Body of pancreas (tissue), 4 donors: ENCODE measurements at places on chromosomes 7 and 10. TPM values are rescaled to one million over a fixed set of nuclear protein-coding genes. Genes with fewer than 3 reads are reported as not detected.

Gene ZNF425
- 1.6 TPM for total RNA-seq

Gene MEOX2
- total RNA-seq: 0.66 TPM

Gene FRAT1
- total RNA-seq: 3.0 TPM

DNA sequence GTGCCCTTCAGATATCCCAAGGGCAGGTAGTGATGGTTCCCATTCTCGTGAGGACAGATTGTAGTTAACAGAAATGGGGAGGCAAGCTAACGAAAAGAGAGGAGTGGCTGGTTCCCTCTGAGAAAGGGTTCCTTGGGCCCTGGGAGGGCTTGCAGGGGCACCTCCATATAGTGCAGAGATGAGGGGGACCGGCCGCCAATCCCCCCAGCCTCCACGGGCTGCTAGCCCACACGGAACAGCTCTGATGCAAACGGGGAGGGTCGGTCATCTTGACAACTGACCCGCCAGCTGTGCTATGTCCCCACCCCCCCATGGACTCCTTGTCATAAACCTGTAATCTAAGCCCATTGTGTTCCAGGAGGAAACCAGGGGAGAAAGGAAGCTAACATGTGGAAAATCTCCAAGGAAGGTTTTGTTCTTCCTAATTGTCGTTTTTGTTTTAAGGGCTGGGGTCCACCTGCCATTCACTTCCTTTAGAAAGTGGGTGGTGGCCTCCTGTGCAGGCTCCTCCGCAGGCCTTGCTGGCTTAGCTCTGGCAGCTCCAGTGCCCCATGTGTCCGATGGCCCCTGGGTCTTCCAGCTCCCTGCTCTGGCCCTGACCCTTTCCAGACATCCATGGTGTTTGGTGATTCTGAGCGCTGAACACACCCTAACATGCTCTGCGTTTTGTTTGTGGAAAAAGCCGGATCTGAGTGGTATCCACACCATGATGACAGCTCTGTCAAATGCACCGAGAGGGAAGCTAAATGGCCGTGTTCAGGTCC lies 15.9 kb downstream of the ADCY1 start:
- DNase-seq: no peak

DNA sequence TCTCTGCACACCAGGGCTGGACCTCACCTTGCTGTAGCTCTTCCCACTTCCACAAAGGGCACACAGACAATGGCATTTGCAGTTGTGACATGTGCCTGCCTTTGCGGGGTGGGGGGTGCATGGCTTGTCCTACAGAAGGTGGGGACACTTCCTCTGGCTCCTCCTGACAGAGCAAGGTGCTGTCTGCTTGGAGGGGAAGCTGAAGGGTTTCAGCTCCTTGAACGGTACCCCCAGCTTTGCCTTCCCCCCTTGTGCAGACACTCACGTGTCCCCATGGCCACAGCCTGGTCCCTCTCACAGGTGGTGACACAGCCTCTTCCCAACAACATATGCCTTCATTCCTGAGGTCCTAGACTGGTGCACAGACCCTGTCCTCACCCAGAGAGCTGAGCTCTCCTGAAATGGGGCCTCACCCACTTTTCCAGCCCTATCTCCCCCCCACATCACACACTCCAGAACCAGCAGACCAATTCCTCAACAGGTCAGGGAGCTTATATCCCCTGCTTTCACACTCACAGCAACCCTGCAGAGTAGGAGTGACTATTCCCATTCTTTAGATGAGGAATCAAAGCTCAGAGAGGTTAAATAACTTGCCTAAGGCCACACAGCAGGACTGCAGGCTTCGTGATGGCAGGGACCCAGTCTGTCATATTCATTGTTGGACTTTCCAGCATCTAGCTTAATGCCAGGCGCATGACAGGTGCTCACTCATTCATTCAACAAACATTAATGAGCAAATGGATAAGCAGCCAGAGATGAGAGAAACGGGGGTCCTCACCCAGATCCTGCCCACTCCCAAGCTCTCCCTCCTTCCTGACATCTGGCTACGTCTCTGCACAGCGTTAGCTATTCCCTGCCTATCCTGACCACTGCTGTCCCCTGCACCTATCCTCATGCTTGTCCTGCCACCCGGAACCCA lies 44.4 kb downstream of the PARP12 start:
- no peak for DNase-seq

DNA sequence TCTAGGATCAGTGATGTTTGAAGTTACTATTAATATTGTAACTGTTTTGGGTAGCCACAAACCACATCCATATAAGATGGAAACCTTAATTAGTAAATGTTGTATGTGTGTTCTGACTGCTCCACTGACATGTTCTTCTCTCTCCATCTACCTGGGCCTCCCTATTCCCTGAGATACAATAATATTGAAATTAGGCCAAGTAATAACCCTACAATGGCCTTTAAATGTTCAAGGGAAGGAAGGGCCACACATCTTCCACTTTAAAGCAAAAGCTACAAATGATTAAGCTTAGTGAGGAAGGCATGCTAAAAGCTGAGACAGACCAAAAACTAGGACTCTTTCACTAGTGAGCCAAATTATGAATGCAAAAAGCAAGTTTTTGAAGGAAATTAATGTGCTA lies 176.4 kb upstream of the ANK3 start:
- DNase-seq: no peak

GRCh38 chr7:130882396-130882795 lies 148.4 kb upstream of the KLF14 start:
- DNase-seq: no peak
